Activated T-helper 1 cell treated with anti-CD3 and anti-CD28 coated beads, Interleukin-12 subunit alpha, Interleukin-12 subunit beta, Interleukin-2, Interleukin-4 antibody, amounts not matched to agents 30 ng/mL and 10 ng/mL and 1 ng/mL, durations not matched to agents 14 hours and 24 hours and 36 hours (primary cell): ENCODE measurements at places on chromosomes 2 and 18. TPM values are rescaled to one million over a fixed set of nuclear protein-coding genes. Genes with fewer than 3 reads are reported as not detected.

GRCh38 chr2:28544922-28545589, 49.2 kb downstream of the PLB1 start:
- DNase-seq = peak; percentile 37

SKOR2 gene
- not detected in 2 replicates for total RNA-seq

GRCh38 chr2:151891566-151892194, 63.5 kb upstream of the ARL5A start:
- no peak for DNase-seq

GRCh38 chr2:88626171-88627054, 851 bp downstream of the EIF2AK3 start:
- peak; percentile 53 for DNase-seq

DNA sequence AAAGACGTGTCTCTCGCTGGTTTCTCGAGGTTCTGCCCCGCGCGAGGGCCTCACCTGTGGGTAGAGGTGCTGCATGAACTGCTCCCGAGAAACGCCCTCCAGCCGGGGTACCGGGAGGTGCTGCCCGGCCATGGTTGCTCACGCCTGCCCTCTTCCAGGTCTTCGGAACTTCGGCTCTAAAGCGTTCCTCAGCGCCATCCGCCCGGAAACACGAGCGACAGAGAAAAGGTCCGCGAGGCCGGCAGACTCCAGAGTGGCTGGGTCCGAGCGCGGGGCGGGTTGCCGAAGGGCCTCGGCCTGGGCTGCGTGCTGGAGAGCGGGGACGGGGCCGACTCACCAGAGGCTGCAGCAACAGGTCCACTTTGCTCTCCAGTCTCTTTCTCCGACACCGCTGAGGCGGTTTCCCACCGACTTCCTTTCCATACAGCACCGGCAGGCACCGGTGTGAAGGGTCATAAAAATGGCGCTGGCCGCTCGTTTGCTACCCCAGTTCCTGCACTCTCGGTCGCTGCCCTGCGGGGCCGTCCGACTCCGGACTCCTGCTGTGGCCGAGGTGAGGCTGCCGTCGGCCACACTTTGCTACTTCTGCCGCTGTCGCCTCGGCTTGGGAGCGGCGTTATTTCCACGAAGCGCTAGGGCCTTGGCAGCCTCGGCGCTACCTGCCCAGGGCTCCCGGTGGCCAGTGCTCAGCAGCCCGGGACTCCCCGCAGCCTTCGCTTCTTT, at the start of the genes MAIP1 and TYW5:
Gene MAIP1 (plus strand): TSS at position 244 of the 723 bp plus-strand sequence. CDS start 217 bp downstream, at position 461.
Gene TYW5 (minus strand): TSS at position 153 of the 723 bp plus-strand sequence. CDS start 21 bp downstream, at position 132.
- peak; percentile 73 for DNase-seq

PER2 gene
- 19.0 and 21.2 TPM in 2 replicates for total RNA-seq

RBM43 gene
- total RNA-seq = 1.9 and 2.9 TPM in 2 replicates

DNA sequence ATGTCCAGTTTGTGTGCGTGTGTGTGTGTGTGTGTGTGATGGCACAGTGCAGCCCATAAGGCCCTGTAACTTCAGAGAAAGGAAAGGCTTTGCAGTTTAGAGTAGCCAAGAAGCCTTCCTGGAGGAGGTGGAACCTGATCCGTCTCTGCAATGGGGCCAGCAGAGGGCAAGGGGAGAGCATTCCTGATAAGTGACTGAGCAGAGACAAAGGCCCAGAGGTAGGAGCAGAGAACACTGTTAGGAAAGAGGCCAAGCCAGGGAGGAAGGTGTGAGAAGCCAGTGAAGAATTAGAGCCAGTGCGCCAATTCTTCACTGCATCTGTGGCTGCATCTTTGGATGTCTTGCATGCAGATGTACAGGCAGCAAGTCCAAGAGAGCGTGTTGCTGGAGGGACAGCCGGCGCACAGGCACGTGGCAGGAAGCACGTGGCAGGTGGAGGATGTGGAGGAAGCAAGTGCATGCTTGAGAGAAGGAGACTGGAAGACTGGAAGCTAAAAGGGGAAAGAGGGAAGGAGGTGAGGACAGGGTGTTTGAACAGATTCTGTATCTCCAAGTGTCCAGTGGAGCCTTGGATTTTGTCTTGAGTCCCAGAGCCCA, 196.3 kb downstream of the CTIF start:
- DNase-seq = no peak

CYRIA gene
- 0.65 and 0.88 TPM in 2 replicates for total RNA-seq

- DNase-seq = no peak
Observed at GRCh38 chr2:22377268-22377667, 1007.7 kb upstream of the KLHL29 start.

DNA sequence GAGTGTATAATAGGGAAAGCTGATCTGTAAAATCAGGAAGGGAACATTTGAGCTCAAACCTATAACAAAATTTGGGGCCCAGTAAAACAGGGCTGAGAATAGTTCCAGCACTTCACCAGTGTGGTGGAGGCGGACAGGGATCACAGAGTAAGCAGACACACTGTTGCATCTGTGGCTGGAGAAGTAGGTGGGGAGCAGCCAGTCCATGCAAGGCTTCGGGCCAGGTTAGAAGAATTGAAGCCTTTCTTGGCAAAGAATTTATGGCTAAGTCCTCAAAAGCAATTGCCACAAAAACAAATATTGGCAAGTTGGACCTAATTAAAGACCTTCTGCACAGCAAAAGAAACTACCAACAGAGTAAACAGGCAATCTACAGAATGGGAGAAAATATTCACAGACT, 93.8 kb upstream of the ZBTB14 start:
- DNase-seq = no peak

DNA sequence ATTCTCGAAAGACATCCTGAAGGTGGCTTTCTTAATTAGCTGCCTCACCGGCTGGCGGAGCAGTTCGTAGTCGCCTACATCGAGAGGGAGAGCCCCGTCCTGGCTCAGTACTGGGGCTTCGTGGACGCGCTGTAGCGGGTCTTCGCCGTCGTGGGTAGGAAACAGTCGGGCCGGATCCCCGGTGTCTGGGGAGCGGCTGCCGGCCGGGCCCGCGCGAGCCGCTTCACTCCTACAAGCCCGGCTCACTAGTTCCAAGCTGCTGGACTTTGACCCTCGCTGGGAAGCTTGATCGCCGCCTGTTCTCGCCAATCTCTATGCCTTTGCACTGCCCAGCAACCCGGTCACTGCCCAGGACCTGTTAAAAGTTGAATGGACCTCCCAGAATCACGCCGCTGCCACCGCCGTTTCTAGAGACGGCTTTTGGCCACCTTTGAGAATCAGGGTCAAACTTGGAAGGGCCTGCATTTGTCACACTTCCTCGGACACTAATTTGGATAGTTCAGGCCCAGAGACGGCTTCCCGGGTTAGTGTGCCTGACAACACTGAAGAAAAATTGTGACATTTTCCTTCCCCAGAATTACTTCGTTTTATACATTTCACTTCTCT, 41.4 kb upstream of the AKAIN1 start:
- DNase-seq = peak; percentile 32

ARHGAP28 gene
- total RNA-seq = not detected in 2 replicates

ANKRD29 gene
- total RNA-seq = not detected in 2 replicates

DNA sequence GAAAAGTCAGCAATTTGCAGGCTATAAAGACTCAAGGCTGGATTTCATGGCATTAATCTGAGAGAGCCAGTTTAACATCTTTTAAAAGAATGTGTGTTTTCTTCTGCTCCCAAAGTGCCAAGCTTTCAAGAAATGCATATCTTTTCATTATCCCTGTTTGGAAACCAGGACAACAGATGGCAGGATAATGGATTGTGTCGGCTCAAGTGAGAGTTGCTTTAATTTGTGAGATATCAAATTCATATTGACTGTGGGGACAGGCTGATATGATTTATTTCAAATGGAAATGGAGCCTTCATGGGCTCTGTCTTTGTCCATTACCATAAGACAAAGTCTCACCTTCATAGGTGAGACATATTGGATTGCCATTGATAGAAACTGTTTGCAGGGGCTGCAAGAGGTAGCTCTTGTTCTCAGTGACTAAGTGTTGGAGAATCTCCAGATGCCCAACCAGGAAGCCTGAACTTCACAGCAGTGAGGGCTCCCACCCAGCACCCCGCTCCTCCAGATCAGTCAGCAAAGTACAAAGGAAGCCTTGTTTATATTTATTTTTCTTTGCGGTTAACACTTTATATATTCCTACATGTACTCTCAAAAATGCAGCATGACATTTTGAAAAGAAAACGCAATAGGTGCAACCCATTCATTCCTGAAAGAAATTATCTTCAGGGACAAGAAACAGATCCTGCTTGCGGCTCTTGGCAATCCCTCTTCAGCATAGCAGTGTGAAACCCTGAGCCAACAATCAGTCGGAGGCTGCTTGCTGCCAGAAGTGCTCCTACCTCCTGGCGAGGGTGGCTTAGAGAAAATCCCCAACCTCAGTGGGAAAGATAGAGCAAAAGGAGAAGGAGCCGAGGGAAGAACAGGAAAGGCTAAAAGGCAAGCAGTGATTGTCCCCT, 65.8 kb upstream of the ATL2 start:
- DNase-seq = no peak

DLGAP1 gene
- total RNA-seq = 0.17 and 0.36 TPM in 2 replicates

- DNase-seq = no peak
Observed at GRCh38 chr2:177597759-177598158, 205.2 kb downstream of the AGPS start.

- no peak for DNase-seq
Observed at GRCh38 chr2:39723946-39724827, 54.9 kb downstream of the THUMPD2 start.

GRCh38 chr2:64201151-64201550, 56.9 kb upstream of the PELI1 start:
- DNase-seq = no peak
